Osteoblast (primary cell): ENCODE measurements at places on chromosomes 4 and X. TPM values are rescaled to one million over a fixed set of nuclear protein-coding genes. Genes with fewer than 3 reads are reported as not detected.

Gene XAGE1A
- total RNA-seq, result not detected in 2 replicates

Gene GPRASP1
- 2.9 and 3.5 TPM in 2 replicates for total RNA-seq

- H3K27me3 ChIP-seq, result no peaks in the 10 kb centered on the region
- no peak overlapping the region for H3K4me3 ChIP-seq
- H3K36me3 ChIP-seq, result no peaks in the 10 kb centered on the region
- no peak overlapping the region for H3K27ac ChIP-seq
- no peaks in the 10 kb centered on the region for H3K4me1 ChIP-seq
Observed at GRCh38 chr4:102234243-102234838, 110.9 kb downstream of the SLC39A8 start.

- DNase-seq, result no peak
- H3K27me3 ChIP-seq, result no peaks in the 10 kb centered on the region
- no peaks in the 10 kb centered on the region for H3K4me1 ChIP-seq
- H3K27ac ChIP-seq, result no peak overlapping the region
- H3K36me3 ChIP-seq, result no peaks in the 10 kb centered on the region
Observed at GRCh38 chrX:12910423-12911121, 4.2 kb downstream of the TLR8 start.

- H3K36me3 ChIP-seq, result no peaks in the 10 kb centered on the region
- no peak for DNase-seq
- H3K4me1 ChIP-seq, result no peaks in the 10 kb centered on the region
- H3K27me3 ChIP-seq, result no peaks in the 10 kb centered on the region
Observed at GRCh38 chr4:174910271-174910670, 7.9 kb upstream of the ADAM29 start.

Gene TAF9B
- 20.3 and 23.3 TPM in 2 replicates for total RNA-seq
